Right renal cortex interstitium (tissue), 3 donors: ENCODE measurements at places on chromosomes 11 and 22. TPM values are rescaled to one million over a fixed set of nuclear protein-coding genes. Genes with fewer than 3 reads are reported as not detected.

Gene ALX4
- 0.11 TPM for polyA plus RNA-seq

Gene MCHR1
- polyA plus RNA-seq, result 0.43 TPM

Gene OR51B5
- polyA plus RNA-seq, result 0.14 TPM

Gene CSNK2A3
- polyA plus RNA-seq, result 2.9 TPM

- DNase-seq, result no peak
These were observed 27.8 kb upstream of the CDON start for GRCh38 chr11:126090452-126090851.

GRCh38 chr11:77027275-77027674 is 6.9 kb upstream of the B3GNT6 start:
- no peak for DNase-seq

DNA sequence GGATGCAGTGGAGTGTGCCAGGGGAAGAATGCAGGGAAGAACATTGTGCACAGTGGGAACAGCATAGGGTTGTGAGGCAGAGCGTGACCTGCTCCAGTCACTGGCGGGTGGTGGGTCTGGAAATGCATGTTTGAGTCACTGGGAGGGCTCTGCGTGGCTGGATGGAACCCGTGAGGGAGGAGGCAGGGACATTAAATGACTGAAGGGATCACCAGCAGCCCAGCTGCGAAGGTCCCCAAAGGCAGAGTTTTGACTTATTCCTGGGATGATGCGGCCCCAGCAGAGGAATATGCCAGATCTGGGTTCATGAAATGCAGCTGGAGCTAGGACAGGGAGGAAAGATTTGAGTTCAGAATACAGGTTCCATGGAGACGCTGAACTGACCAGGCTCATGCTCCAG is 104.0 kb upstream of the FGF3 start:
- no peak for DNase-seq

DNA sequence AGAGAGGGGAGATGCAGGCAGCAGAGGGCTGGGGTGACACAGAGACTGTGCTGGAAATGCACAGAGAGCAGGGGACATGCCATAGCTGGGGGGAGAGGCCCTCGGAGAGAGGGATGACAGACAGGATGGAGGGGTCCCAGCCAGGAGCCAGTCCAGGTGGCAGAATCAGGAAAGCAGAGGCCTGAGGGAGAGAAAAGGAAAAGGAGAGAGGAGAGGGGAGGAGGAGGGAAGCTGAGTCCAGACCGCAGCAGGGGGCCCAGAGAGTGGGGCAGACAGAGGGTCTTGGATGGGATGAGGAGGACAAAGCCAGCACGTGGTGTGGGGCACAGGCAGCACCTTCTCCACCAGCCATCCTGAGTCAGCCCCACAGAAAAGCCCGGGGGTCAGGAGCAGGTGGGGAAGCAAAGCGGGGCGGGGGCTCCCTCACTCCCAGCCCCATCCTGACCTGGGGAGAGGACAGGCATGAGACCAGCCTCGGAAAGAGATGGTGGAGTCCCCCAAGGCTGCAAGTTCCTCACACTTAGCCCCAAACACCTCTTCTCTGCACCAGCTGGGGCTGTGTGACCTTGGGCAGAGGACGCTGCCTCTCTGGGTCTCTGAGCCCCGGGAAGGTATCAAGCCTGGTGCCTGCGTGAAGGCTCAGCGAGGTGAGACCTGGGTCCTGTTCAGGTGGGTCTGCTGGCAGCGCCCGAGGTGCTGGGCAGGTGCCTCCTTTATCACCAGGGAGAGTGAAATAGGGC is 48.0 kb downstream of the IGLL1 start:
- DNase-seq, result no peak

DNA sequence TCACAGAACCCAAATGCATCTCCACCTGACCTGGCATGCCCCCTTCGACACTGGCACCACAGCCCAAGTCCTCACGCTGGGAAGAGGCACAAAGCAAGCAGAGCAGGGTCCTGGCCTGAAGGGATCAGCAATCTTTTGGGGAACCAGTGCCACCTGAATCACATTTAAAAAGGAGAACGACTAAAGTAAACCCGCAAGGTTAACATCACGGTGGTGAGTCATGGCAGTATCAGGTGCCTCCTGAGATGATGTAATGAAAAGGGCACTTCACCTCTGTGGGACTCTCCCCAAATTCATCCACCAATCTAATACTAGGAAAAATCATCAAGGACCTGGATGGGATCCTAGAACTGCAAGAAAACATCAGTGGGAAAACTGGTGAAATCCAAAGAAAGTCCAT is 44.9 kb downstream of the PACSIN2 start:
- no peak for DNase-seq

DNA sequence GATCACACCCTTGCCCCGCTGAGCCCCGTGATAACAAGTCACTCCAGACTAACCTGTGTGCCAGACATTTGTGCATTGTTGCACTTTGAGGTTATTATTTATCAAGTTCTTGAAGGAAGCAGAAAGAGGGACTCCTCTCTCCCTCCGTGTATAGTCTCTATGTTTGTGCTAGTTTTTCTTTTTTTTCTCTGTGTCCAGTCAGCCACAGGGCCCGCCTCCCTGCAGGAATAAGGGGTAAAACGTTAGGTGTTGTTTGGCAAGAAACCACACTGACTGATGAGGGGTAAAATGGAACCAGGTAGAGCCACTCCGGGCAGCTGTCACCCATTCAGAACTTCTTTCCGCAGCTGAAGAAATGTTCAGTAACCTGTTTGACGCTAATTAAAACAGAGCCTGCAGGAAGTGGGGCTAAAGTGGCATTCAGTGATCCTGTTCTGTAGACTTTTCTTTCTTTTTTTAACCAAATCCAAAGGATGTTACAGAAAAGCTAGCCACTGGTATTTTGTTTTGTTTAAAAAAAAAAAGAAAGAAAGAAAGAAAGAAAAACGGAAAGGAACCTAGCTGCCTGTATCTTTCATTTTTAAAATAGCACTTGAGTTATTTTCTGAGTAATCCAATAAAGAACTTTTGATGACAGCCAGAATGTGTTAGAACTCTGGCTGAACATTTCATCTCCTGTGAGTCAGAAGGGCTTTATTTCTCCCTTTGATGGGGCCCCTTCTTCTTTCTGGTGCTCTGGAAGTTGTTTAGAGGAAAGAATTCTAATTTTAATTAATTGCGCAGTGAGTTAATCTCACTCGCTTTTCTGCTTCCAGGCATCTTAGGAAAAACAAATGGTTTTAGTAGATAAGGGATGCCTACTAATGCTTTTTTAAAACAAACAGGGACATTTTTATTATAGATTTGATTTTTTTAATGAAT is 58.2 kb downstream of the COMMD9 start:
- no peak for DNase-seq

DNA sequence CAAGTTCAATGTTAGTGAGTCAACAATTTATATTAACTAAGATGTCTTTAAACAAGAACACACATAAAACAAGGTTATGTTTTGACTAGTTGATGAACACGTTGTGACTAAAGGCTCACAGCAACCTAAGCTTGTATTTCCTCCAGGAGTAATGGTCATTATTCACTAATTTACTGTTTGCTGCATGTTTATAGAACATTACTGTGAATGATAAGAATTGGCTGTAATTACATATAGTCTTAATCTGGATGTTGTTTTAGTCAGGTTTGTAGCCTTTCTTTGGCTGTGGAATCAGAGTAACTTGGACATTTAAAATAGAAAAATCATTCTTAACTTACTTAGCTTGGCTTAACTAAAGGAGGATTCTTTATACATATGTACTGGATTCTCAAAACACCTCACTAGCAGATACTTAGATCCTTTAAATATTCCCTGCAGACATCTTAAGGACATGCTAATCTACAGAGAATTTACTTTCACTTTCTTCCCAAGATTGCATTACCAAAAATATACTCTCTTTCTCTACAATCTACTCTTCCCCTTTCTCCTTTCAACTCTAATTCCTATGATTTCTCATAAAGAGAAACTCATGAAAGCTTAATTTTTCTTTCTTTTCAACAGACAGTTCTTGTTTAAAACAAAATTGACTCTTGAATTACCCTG is 319.7 kb upstream of the CTSC start:
- DNase-seq, result no peak

GRCh38 chr22:46674367-46674781 is 54.2 kb downstream of the GRAMD4 start:
- DNase-seq, result no peak

- no peak for DNase-seq
These were observed 1.0 kb upstream of the ADSL start for GRCh38 chr22:40345271-40345670.

DNA sequence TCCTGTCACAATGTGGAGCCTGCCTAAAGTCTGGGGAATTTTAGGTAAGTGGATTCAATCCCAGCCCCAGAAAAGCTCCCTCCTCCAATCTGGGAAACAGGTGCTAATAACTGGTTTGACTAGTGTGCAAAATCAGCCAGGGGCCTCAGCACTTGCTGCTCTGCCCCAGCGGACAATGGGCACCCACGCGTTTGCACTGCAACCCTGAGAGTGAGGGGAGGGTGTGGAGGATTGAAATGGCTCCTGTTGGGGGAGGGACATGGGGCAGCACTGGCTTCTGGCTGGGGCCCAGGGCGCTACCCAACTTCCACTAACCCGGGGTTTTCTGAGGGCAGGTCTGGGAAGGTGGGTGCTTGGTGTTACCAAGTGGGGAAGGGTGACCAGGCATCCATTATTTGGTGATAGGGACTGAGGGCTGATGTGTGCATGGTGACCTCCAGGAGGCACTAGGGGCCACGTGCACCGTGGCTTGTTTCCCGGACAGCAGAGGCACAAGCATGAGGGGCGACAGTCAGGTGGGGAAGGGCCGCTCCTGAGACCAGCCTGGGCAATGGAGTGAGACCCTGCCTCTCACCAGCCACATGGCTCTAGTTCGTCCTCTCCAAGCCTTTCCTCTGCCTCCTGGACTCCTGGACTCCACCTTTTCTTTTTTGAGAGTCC is 4.3 kb upstream of the PNPLA5 start:
- DNase-seq, result no peak

DNA sequence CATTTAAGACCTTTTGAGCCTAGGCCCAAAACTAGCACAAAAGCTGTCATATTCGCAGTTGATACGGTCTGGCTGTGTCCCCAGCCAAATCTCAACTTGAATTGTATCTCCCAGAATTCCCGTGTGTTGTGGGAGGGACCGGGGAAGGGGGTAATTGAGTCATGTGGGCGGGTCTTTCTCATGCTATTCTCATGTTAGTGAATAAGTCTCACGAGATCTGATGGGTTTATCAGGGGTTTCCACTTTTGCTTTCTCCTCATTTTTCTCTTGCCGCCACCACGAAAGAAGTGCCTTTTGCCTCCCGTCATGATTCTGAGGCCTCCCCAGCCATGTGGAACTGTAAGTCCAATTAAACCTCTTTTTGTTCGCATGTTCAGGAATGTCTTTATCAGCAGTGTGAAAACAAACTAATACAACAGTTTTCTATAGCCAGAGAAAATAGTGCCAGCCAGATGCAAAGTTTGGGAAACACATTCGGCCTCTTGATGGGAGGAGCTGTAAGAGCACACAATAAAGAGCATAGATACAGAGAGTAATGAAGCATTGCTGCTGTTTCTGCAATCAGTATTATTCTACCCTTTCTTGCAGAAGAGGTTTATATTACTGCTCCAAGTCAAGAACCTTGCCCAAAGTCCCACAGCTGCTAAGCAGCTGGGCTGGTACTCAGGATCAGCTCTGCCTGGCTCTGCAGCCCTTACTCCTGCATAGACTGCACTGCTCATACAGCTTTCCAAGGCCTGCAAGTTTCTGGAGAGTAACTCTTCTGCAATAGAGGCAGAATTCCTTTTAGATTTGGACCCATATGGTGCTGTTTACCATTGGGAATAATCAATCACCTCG is 2.0 kb upstream of the ZNF195 start:
- no peak for DNase-seq

DNA sequence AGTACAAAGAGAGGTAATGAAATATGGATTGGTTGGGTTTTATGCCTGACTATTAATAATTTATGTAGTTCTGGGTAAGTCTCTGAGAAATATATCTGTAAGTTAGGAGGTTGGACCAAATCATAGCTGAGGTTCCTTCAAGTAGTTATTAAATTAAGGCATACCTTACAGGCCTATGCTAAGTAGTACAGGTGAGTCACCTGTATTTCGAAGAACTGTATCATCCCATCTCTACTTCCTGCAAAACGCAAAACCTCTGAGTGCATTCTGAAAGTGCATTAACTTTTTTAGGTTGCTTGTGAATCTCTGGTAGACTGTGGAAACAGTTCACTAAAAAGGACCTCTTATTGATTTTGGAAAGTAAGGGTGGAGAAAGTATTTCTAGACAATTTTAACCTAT is 37.1 kb downstream of the APOL5 start:
- no peak for DNase-seq

- DNase-seq, result no peak
These were observed 10.1 kb downstream of the ACO2 start for GRCh38 chr22:41478891-41479521.

DNA sequence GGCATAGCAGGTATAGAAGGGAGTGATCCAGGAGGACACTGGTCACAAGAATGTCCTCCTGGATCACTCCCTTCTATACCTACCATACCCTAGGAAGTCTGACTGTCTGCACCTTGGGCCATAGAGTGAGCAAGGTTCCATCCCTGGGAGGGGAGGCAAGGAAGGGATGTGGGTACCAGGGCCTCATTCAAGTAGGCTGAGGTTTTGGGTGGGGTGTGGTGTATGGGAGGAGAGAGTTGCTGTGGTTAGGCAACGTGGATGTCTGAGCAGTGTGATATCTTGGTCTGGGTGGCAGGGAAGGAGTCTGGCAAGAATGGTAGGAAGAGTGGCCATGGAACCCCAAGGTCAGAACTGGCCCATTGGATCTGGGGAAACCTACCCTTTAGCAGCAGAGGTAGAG is 13.2 kb downstream of the PPFIBP2 start:
- no peak for DNase-seq

- no peak for DNase-seq
These were observed 41.5 kb downstream of the CSTPP1 start for GRCh38 chr11:46978005-46978491.

DNA sequence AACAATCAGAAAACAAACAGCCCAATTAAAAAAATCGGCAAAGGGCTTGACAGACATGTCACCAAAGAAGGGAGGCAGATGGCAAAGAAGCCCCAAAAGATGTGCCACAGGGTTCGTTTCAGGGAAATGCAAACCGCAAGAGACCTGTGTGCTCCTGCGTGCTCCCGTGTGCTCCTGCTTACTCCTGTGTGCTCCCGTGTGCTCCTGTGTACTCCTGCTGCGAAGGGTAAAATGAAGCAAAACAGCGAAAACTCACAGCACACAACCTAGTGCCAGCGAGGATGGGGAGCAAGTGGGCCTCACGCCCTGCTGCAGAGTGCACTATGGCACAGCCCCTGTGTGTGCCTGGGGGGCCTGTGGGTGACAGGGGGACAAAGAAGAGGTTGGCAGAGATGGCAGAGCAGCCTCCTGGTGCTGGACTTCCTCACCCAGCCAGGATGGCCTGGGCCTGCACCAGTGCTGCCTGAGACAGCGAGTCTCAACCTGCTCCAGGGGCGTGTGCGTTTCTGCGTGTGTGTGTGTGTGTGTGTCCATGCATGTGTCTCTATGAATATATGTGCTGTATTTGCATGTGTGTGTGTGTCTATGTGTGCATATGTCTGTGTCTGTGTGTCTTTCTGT is 14.0 kb downstream of the ASCL2 start:
- no peak for DNase-seq

- no peak for DNase-seq
These were observed 30.7 kb downstream of the SCUBE2 start for GRCh38 chr11:9060700-9061111.
